Stimulated activated naive CD4-positive, alpha-beta T cell (primary cell): ENCODE measurements at places on chromosomes 6 and 20.
A peak's percentile ranks its signal among the peaks of the same experiment; 100 is the strongest.

DNA sequence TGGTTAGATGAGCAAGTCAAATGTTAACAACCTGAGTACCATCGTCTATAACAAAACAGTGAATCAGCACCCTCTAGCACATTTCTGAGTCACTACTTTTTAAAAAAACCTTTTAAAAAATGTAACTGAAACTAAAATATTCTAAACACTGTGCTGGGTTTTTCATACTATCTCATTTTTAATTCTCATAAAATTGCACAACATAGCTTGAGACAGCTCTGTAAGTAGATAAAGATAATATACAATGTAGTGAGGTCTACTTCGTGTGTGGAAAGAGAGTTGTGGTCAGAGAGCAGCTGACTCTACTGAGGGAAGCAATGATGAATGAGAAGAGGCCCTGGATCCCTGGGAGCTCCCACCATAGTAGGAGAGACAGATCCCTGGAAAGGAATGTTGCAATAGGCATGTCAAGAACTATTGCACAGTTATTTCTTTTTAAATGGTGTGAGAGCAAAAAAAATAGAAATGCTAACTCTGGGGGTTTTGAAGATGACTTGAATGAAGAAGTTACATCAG lies 13.6 kb upstream of the CALHM6 start:
- DNase-seq: no peak

DNA sequence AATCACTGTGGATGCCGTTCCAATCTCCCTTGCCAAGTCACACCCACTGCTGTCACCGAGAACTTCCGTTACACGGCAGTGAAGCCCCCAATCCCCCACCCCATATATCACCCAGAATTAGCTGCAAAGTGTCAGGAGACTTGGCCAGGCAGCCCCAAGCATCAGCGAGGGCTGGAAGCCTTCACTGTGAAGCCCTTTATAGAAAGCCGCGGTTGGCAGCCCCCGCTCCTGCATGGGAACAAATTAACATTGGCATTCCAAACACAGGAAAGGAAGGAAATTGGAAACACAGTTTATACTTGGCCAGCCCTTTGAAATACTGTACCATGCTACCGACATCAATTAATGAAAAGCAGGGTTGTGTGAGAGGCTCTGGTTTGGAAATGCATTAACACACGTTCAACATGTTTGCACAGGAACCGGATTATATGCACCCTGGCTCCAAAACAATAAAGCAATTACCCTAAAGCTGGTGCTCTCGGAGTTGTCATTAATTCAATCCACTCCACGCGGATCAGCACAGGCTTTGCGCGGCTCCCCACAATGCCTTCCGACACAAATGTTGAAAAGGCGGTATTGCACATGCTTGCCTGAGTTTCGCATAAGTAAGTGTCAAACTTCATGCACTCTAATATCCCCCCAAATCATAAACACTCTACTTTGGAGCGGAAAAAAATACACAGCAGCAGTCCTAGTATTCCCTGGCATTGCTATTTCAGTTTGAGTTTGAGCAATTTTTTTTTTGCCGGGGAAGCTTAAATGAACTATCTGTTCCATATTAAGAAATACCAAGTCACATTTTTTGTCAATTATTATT lies 7.1 kb downstream of the BMP7 start:
- no peak for DNase-seq

- DNase-seq: no peak
These were observed 942.3 kb downstream of the QKI start for GRCh38 chr6:164356814-164357213.

GRCh38 chr20:57840066-57840465 lies 130.3 kb upstream of the PMEPA1 start:
- DNase-seq: no peak

- DNase-seq: no peak
These were observed 17.7 kb downstream of the SNPH start for GRCh38 chr20:1283522-1284510.

GRCh38 chr20:7015257-7015656 lies 247.8 kb downstream of the BMP2 start:
- DNase-seq: no peak

GRCh38 chr6:89525786-89526562 lies 93.0 kb downstream of the ANKRD6 start:
- DNase-seq: no peak

GRCh38 chr6:132675002-132675401 lies 16.0 kb upstream of the TAAR1 start:
- no peak for DNase-seq

DNA sequence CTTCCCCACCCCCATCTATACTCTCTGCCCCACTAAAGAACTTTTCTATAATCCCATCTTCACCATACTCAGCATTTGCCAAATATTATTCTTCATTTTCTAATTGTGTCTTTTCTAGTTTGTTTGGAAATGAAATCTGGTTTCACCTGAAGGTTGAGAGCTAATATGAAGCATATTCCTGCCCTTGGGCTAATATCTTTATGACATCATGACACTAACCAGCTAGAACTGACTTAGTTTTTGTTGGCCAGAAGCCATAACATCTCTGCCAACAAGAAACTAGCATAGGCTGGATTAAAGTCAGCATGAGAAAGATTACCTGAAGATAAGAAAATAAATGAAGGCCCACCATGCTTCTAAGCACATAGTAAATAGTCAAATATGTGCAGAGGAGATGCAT lies 16.7 kb downstream of the UNC5CL start:
- DNase-seq: no peak

- DNase-seq: no peak
These were observed 21.0 kb upstream of the MROH8 start for GRCh38 chr20:37200376-37200775.

DNA sequence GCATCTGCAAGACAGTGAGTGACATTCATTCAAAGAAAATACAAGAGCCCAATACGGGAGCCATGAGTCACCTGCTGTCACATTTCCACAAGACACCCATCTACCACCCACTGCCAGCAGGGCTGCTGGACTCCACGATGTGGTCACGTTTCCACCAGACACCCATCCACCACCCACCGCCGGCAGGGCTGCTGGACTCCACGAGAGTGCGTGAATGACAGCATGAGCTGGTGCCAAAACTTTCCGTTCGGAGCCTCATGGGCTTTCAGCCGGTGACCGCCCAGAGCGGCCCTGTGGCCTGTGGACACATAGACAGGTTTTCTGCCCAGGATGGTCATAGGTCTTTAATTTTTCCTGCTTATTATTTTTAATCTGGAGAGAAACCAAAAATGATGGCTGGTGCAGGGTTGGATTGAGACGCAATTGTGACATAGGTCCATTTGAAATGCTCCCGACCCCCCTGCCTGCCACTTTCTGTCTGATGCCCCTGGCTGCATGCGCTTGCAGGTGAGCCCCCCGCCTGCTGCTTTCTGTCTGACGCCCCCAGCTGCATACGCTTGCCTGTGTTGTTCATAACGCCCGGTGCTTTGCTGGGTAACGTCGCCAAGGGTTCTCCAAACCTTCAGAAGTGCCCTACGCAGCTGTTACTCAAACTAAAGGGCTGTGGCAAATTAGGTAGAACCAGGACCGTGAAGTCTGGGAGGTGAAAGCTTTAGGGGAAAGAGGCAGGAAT lies 59.1 kb upstream of the SMOC2 start:
- DNase-seq: no peak

DNA sequence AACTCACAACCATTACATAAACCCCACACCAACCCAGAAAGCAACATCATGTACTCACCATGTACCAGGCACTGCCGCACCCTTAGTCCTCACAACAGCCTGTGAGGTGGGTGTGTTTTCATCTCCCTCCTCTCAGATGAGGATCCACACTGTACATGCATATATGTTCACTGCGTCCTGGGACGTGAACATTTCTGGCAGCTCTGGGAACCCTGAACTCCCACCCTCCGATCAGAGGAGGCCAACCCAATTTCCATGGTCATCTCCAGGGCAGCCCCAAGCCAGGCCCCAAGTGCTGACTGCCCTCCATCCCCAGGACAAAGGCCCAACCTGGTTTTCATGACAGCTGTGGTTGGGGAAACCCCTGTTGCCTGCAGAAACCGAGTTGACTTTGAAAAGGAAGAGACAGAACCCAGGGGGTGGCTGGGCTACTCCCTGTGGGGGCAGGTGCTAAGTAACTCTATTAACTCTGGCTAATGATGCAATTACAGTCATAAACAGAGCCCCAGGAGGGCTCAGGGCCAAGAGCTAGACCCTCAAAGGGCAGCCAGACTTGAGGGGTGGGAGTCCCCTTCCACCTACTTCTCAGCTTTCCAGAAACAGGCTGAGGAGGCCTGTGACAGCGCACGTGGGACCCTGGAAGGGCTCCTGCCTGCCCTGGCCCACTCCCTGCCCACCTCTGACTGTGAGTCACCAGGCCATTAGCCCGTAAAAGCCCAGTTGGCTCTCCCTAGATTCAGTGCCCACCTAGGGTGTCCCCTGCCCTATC lies 2.6 kb downstream of the TFEB start:
- peak; percentile 54 for DNase-seq

GRCh38 chr20:63267691-63268090 lies 4.9 kb upstream of the ARFGAP1 start:
- DNase-seq: no peak

GRCh38 chr20:6269168-6269873 lies 146.5 kb upstream of the FERMT1 start:
- DNase-seq: no peak

GRCh38 chr6:3211681-3212080 lies 15.8 kb downstream of the TUBB2B start:
- no peak for DNase-seq

GRCh38 chr6:109075934-109076333 lies 18.7 kb downstream of the SESN1 start:
- no peak for DNase-seq

GRCh38 chr6:16078064-16078463 lies 50.8 kb upstream of the MYLIP start:
- no peak for DNase-seq

DNA sequence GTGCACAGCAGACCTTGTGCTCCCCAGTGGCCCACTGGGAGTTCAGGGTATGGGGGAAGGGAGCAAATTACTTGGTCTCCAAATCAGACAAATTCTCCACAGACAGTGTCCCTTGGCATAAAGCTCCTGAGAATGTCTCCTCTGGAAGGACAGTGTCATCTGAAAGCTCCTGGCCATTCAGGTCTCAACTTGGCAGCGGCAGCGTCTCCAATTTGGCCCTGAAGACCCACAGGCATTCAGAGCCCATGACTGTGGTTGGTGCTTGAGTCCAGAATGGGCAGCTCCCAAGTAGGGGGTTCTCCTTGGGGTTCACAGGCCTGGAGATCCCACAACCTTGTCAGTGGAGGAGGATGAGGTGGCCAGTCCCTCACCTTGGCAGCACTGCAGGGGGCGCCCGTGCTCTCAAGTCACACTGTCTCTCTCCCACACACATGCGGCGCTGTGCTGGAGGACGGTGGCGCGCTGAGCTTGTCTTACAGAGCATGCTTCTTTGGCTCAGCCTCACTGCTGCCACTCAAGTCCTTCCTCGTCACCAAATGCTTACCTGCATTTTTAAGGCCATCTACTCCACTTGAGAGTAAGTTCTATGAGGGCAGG lies 20.7 kb downstream of the DYNLRB1 start:
- DNase-seq: no peak

GRCh38 chr6:52046456-52046855 lies 41.0 kb downstream of the PKHD1 start:
- no peak for DNase-seq

DNA sequence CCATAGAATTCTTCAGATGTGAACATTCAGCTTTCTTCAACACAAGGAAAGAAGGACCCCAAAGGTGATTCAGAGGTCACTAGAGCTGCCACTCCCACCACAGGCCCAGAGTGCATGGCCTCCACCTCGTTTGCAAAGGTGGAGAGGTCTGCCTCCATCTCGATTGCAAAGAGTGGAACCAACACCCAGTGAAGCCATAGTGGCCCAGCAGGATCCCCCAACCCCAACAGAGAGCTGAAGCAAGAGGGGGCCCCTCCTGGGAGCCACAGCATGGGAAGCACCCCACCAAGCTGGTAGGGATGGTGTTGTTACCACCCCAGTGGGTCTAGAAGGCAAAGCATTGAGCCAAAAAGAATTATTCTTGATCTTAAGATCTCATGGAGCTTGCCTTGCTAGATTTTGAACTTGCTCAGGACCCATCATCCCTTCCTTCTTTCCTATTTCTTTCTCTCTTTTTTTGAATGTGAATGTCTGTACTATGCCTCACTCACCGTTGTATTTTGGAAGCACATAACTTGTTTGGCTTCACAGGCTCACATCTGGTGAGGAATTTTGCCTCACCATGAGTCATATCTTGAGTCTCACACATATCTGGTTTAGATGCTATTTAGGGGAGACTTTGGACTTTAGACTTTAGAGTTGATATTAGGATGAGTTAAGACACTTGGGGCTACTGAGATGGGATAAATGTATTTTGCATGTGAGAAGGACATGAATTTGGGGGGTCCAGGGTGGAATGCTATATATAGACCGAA lies 119.2 kb downstream of the ANKRD60 start:
- no peak for DNase-seq

DNA sequence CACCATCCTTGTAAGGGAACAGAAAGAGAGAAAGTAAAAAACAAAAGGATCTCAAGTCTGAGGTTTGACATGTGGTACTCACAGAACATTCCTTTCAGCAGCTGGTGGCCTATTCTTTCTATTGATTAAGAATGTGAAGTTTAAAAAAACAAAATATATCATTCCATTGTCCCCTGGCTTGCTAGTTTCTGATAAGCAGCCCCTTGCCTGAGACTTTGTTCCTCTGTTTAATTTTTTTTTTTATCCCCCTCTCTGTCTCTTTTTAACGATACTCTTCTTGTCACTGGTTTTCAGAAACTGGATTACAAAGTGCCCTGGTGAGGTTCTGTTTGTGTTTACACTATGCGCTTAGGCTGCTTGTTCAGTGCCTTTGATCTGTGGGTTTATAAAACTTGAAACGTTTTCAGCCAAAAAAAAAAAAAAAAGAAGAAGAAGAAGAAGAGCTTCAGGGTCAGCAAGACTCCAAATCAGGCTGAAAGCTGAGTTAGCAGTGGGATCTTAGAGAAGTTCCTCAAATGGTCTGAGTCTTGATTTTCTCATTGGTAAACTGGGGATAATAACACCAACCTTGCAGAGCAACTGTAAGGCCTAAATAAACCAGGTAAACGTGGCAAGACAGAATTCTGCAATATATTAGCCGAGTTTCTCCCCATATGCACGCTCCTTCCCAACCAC lies 45.1 kb upstream of the SLC22A23 start:
- no peak for DNase-seq

DNA sequence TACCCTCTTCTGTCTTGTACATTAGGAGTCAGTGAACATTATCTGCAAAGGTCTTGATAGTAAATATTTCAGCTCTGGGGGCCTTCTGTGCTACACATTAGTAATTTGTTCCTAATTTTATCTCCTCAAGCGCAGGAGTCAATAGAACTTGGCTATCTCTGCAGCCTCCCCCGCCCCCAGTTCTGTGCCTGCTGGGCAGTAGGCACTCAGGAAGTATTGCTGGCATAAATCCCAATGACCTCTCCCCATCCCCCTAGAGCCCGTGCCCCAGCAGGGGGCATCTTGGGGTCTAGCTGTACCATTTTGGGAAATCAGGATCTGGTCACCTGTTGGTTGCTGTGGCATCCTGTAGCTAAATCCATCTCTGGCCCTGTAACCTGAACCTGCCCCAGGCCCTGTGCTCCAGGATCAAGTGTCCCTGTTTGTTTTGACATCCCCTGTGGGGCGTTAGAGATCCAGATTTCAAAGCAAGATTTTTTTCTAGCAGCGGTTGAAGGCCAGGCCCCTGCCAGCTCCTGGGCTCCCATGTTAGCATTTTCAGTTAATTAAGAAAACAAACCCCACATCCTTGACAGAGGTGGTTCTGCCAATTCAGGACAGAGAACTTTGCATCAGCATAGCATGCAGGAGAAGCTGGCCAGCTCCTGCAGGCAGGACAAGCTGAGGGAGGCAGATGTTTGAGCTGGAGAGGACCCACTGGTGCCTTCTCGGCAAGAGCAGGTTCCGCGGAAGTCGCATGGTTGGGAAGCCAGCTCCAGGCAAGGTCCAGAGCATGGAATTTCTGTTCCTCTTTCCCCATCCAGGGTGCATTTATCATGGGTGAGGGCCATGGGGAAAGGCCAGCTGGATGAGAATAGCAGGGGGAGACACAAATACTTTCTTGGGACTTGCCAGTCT lies 32.1 kb downstream of the DAAM2 start:
- no peak for DNase-seq
